ENCODE measurements at places on chromosomes 4 and X. TPM values are rescaled to one million over a fixed set of nuclear protein-coding genes. Genes with fewer than 3 reads are reported as not detected.

The CXCL3 gene
- 0.27 TPM for polyA plus RNA-seq

The PGM2 gene
- polyA plus RNA-seq, result 18.7 TPM

The C4orf50 gene
- polyA plus RNA-seq, result not detected

The SLC9B2 gene
- polyA plus RNA-seq, result 5.7 TPM

The MTNR1A gene
- polyA plus RNA-seq, result not detected

The USP51 gene
- polyA plus RNA-seq, result 0.30 TPM

The UBA6 gene
- 26.8 TPM for polyA plus RNA-seq

The COL4A5 gene
- 26.6 TPM for polyA plus RNA-seq

The SASH3 gene
- not detected for polyA plus RNA-seq

The P2RY4 gene
- polyA plus RNA-seq, result 0.20 TPM

The HSPA4L gene
- 0.89 TPM for polyA plus RNA-seq

The GRIA3 gene
- polyA plus RNA-seq, result not detected

The ADRA2C gene
- polyA plus RNA-seq, result 0.36 TPM

The FANCB gene
- polyA plus RNA-seq, result 2.5 TPM

The MAGEA10 gene
- polyA plus RNA-seq, result not detected

The TCEAL7 gene
- polyA plus RNA-seq, result 15.4 TPM

The CDS1 gene
- polyA plus RNA-seq, result not detected

The SYN1 gene
- 0.56 TPM for polyA plus RNA-seq

The NDP gene
- polyA plus RNA-seq, result 0.39 TPM

The SLC34A2 gene
- polyA plus RNA-seq, result not detected

The ERAS gene
- not detected for polyA plus RNA-seq

The PLAC8 gene
- not detected for polyA plus RNA-seq

The ATRX gene
- 20.3 TPM for polyA plus RNA-seq

The AKAP4 gene
- polyA plus RNA-seq, result not detected

The ASB11 gene
- not detected for polyA plus RNA-seq

The FAM200B gene
- polyA plus RNA-seq, result 18.5 TPM

The ALPK1 gene
- 2.8 TPM for polyA plus RNA-seq

The VCX3B gene
- not detected for polyA plus RNA-seq

The SH3D19 gene
- 12.5 TPM for polyA plus RNA-seq

The CFAP97 gene
- 14.5 TPM for polyA plus RNA-seq

The RBMX gene
- 151 TPM for polyA plus RNA-seq

The FDCSP gene
- not detected for polyA plus RNA-seq

The DIPK2B gene
- polyA plus RNA-seq, result not detected

The PRRG1 gene
- polyA plus RNA-seq, result 8.5 TPM

Data from IMR-90 (cell line).